AG10803 (cell line): ENCODE measurements at places on chromosomes 4 and X.

- no peak for DNase-seq
These were observed 23.0 kb downstream of the NAT8L start for GRCh38 chr4:2082118-2082517.

- no peak for DNase-seq
These were observed 1.0 kb upstream of the ACSL1 start for GRCh38 chr4:184826691-184827270.

DNA sequence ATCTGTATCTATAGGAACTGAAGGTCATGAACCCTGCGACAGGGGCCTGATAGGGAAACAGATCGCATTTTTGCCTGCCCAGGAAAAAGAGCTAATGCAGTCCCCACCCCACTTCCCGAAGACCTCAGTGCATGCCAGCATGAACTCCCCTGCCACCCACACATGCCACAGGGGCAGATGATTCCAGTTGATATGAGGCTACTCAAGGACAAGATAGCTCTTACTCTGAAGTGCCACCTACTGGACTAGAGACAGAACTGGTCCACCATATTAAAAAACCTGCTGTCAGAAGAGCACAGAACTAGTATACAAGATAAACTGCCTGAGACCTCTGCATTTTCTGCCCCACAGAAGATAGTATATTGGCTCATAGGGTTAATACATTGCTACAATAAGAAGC, 68.0 kb downstream of the YIPF7 start:
- DNase-seq = no peak

DNA sequence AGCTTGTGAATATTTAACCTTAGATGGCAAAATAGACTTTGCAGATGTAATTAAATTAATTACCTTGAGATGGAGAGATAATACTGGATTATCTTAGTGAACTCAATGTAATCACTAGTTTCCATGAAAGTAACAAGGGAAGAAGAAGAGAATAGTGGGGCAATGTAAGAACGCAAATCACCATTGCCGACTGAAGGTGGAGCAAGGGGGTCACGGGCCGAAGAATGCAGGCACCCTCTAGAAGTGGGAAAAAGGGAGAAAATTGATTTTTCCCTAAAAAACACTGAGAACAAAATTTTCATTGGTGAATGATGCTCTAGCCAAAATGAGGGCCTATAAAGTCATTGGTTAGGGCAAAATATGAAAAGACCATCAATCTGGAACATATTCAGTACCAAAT, 375.6 kb upstream of the EPHA5 start:
- no peak for DNase-seq

DNA sequence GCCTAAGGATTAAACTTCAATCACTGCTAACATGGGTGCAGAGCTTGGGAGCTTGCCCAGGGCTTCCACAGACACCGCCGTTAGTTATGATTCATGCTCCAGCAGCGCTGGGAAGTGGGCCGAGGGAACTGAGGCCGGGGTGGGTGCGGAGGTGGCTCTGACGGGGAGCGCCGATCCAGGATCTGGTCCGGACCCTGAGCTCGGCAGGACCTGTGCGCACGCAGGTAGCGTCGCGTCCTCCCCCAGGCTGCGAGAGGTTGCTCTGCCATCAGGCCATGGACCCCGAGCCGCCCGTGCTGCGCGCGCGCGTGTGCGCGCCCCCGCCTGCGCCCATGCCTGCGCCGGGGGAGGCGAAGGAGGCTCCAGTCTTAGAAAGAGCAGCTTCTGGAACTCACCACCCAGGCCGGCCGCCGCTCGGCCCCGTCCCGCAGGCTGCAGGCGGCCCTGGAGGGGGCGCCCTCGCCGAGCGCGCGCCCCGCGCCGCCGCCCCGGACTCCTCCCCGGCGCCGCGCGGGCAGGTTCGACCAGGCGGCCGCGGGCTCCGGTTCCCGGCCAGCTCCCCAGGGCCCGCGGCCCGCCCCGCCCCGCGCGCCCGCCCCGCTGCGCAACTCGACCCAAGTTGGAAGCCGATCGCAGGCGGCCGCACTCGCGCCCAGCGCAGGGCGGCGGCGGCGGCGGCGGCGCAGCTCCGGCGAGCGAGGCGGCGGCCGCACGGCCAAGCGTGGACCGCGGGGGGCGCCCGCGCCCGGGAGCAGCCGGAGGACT, 732 bp upstream of the ADRA2C start:
- DNase-seq = peak; percentile 50

- DNase-seq = no peak
These were observed 137.6 kb downstream of the TECRL start for GRCh38 chr4:64271601-64272081.

DNA sequence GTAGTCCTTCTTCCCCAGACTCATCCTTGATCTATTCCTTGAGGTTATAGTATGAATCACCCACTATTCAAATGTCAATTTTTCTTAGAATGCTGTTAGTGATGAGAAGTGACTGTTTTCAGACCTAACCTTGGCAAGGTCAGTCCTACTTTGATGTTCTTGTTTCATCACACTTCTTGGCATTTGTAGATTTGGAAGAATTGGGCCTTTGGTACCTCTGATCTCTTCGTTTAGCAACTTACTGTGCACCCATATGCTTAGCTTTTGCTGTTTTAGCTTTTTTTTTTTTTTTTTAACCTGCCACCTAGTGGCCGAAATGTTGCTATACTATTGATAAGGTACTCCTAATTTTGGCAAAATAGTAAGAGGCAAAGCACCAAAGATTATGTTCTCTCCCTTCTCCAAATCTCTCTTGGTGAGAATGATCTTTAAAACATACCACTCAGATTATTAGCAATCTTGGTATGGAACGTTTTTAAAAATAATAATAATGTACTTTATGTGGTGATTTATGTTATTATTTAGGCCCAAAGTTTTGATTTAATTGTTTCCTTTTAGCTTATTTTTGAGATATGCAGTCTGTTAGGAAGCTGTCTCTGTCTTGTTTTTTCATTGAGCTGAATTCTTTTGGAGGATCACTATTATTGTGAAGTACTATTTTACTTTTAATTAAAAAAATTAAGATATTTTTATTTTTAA, 16.6 kb downstream of the DCK start:
- peak; percentile 51 for DNase-seq

DNA sequence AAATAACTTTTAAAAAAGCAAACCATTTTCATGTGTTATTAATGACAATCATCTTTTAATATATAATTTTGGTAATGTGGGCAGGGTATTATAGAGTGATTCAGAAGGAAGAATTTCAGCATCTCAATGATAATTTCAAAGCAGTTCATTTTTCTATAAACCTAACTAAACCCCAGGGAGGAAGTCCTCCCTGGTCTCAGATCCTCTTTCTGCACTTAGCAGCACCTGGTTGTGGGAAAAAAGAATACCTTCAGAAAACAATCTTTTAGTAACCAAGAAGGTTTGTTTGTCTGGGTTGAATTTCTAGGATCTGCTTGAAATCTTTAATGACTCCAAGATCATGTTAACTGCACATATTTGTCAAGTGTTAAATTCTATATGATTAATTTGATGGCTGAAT, 29.9 kb downstream of the DKK2 start:
- no peak for DNase-seq

- DNase-seq = peak; percentile 93
These were observed 562.2 kb upstream of the SLIT2 start for GRCh38 chr4:19689511-19689910.

GRCh38 chrX:40247382-40247781, 149.6 kb upstream of the BCOR start:
- no peak for DNase-seq

GRCh38 chr4:76199664-76200211, 13.9 kb downstream of the SCARB2 start:
- DNase-seq = no peak

GRCh38 chr4:152044331-152045036, 283.7 kb upstream of the GATB start:
- DNase-seq = no peak

DNA sequence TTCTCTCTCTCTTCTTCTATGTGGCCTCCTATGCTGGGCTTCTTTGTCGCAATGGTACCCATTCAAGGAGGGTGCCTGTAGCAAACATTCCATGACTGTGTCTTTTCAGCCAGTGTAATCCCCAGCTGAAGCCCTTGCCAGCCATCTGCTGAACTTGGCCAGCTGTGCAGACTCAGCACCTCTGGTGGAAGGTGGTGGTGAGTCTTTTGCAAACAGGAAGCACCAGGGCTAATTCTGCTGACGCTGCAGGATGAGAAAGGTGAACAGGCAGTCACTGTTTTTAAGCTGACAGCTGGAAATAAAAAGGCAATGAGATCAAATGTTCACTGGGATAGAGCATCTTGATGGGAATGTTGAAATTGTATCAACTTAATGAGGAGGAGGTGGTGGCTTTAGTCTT, 298.7 kb upstream of the CLNK start:
- no peak for DNase-seq

GRCh38 chr4:6942238-6942800, 32.7 kb downstream of the TBC1D14 start:
- peak; percentile 97 for DNase-seq

DNA sequence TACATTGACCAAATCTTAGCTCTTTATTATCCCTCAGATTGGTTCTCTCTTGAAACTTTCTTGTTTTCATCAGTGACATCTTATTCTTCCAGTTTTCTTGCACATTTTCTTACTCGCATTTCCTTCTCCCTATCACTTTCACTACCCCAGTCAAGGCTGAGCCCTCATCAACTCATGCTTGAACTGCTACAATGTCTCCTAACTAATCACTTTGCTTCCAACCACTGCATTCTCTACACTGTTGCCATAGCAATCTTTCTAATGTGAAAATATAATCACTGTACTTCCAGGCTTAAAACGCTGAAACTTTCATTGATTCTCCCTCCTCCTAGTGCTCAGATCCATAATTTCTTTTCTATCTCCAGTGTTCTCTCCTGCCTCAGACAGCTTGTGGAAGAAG, 22.2 kb upstream of the LPAR4 start:
- DNase-seq = no peak

GRCh38 chr4:153223930-153224329, 19.7 kb downstream of the TRIM2 start:
- DNase-seq = no peak

DNA sequence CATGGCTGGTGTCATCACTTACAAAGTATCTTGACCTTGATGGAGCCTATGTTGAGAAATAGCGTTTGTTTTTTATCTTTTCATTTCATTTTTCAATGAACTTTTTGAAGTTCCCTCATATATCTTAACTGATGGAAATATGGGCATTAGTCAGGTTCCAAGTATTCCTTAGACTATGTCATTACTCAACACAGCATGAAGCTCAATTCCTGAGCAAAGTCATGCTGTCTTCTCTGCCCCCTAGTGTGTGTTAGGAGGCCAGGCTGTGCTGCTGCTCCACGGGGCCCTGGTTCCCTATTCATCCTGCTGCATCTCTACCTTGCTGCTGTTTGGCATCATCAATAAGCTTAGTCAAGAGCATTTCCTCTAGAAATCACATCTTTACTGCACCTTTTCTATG, 40.9 kb downstream of the GPR143 start:
- peak; percentile 5 for DNase-seq

DNA sequence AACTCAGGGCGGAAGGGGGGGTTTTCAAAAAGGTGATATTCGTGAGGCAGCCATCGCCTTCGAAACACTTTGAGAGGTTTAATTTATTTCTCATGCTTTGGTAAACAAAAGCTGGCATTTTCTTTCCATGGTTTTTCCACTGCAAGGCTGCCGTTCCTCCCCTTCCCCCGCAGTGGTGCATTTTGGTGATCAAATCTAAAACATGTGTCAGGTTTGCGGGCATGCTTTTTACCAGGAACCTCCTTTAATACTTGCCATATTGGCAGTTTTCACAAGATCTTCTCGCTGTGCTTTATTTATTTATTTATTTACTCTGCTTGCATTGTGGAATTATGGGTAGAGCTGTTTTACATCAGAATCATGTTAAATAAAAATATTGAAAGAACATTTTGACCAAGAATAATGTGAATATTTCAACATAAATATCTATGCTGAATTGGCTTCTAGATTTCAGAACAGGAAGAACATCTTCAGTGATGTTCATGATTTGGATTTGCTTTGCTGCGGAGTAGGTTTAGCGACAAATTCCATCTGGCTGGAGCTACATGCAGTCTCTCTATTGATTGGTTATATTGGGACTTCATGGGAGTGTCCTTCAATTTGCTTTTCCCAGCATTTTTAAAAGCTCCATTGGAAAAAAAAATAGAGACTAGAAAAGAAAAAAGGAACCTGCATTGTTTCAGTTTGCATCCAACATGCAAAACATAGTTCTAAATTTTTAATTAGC, 54.4 kb downstream of the STOX2 start:
- peak; percentile 2 for DNase-seq

- DNase-seq = no peak
These were observed 9.4 kb upstream of the TET2 start for GRCh38 chr4:105137121-105137875.

- DNase-seq = peak; percentile 52
These were observed 25.1 kb downstream of the XIAP start for GRCh38 chrX:123884809-123885408.

DNA sequence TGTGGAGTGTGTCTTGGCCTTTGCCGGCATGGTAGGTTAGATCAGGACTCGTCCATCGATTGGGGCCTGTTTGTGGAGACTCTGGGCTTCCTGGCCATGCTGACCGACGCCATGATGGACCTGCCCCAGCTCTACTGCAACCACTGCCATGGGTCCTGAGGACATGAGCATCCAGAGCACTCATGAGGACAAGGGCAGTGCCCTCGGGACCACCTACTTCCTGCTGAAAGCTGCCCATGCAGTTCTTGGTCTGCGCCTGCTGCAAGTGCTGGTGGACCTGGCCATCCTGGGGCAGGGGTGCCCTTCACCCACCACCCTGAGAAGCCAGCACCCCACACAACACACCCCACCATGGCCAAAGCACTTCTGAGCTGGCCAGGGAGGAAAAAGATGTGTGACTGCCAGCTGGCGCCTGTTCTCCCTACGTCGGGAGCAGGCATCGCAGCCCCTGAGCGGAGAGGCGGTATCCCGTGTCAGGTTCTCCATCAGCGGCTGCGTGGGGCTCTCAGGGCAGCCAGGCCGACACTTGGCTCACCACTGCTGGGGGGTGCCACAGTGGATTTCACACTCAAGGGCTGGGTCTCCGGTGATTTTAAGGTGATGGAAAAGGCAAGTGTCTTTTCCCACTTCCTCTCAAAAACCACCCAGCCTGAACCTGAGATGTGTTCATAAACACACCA, 106.4 kb downstream of the SCD5 start:
- no peak for DNase-seq

DNA sequence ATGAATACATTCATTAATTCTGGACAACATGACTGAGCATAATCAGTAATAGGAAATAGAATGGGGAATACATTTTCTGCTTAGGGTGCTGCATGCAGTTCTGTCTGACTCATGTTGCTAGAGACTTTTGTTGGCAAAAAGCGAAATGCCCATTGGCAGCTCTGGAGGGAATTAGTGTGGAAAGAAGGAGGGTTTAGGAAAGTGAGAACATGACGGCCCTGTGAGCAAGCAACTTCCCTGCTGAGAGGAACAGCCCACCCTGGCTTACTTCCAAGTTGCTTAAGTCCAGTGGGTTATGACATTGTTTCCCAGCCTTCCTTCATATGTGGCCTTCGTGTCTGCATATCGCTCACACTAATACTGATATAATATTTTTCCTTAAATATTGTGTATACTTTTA, 13.8 kb downstream of the MAD2L1 start:
- peak; percentile 92 for DNase-seq

- DNase-seq = peak; percentile 31
These were observed 245.9 kb upstream of the GIMD1 start for GRCh38 chr4:106614441-106614840.
